Activated CD4-positive, alpha-beta T cell treated with anti-CD3 and anti-CD28 coated beads, Interleukin-2, amount 50 U/mL, for 1 hour (primary cell): ENCODE measurements at places on chromosomes 6 and 20.
A peak's percentile ranks its signal among the peaks of the same experiment; 100 is the strongest.

GRCh38 chr6:136980070-136980469 is 58.0 kb downstream of the SLC35D3 start:
- DNase-seq, result no peak

DNA sequence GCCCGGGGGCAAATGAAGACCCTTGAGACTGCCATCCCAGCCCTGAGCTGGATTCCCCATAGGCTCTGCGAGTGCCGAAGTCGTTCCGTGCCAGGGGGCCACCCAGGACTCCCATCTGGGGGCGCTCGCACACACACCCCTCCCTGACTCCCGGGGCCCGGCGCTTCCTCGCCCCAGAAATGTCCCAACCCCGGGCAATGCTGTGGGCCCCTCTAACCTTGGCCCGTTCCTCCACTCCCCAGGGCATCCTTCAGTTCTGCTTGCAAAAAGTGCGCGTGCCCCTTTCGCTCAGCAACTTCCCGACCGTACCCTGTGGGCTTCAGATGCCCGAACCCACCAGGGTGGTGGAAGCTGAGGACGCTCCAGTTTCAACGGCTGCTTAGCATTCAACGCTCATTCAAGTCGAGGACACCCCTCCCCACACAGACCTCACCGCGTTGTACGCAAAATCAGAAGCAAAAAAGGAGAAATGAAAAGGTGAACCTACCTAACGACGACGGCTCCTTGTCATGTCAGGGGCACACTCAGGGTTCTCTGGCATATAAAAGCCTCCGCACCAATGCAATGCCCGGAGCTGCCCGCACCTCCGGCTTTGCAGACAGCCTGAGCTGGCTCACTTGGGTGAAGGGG is 25.3 kb downstream of the RIPOR2 start:
- peak; percentile 26 for DNase-seq

DNA sequence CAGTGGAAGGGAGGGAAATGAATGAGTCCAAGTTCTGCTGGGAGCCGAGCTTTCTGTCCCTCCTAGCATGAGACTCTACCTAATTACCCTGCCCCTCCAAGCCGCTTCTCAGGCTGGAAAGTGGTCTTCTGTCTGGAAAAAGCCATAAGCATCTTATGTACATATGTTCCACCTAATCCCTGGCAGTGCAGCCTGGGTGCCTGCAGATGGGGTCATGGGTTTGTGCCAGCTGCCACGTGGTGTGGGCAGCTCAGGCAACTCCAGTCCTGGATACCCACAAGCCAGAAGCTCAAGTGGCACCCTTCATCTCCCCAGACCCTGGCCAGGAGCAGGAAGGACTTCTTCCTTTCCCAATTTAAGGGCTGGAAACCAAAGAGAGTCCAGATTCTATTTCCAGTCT is 253.1 kb downstream of the LY86 start:
- no peak for DNase-seq

DNA sequence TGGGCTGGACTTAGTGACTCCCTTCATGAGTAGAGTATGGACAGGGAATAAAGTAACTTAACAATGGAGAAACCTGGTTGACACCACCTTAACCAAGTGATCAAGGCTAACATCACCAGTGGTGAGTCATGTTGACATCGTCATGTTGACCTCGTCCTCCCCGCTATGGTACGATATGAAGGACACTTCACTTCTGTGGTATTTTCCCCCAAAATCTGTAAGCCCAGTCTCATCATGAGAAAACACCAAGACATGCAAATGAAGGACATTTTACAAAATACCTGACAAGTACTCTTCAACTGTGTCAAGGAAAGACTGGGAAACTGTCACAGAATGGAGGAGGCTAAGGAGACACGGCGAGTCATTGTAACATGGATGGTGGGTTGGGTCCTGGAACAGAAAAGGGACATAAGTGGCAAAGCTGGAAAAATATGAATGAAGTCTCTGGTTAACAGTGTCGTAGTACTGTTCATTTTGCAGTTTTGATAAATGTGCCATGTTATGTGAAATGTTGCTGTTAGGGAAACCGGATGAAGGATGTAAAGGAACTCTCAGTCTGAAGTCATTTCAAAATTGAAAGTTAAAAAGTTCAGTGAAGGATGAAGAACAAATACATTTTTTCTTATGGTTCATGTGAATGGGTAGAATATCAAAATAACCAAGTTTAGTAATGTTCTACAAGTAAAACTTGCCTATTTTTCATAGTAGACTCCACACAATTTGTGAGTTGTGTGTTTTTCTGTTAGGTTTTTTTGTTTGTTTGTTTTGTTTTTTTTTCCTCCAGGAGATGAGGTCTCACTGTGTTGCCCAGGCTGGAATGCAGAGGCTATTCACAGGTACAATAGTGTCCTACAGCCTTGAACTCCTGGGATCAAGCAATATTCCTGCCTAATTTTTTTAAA is 247.5 kb downstream of the TMEM242 start:
- no peak for DNase-seq
